Stomach (tissue), 19 donors: ENCODE measurements at places on chromosomes 2 and 18. TPM values are rescaled to one million over a fixed set of nuclear protein-coding genes. Genes with fewer than 3 reads are reported as not detected.

- H3K4me1 ChIP-seq: peaks cover 35% of the 10 kb centered on the region
- DNase-seq: peak; percentile 86
- H3K4me3 ChIP-seq: no peak overlapping the region
- no peaks in the 10 kb centered on the region for H3K36me3 ChIP-seq
- no peaks in the 10 kb centered on the region for H3K27me3 ChIP-seq
These were observed 86.8 kb downstream of the FMNL2 start for GRCh38 chr2:152421521-152422370.

Gene CPLX4
- total RNA-seq: not detected

DNA sequence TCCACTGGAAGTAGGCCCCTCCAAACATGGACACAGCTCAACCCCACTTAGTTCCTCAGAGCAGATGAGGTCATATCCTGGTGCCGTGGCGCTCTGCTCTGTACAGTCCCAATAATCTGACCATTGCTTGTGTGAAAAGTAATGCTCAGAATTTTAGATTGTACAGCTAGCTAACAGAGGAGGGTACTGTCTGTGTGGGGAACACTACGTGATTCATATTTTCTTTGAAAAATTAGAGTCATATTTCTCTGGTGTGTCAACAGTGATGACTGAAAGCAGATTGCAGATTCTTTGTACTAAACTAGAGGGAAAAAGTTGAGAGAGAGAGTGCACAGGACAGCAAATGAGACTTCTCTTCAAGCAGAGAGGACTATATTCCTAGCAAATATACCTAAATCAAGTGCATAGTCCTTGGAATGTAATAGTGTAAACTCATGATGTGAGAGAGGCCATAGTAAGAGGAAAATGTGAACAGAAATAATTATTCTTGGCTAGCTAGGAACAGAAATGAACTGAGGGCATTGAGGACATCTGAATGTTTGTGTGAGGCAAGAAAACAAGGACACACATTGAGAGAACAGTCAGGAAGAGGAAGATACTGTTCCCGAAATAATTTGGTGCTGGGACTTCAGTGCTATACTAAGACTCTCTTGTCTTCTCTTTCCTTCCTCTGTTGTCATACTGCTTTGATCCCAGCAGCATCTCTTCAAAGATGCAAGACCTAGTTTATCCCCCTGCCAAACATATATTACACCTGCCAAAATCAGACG, 157.0 kb upstream of the RND3 start:
- H3K4me3 ChIP-seq: no peak overlapping the region
- H3K36me3 ChIP-seq: no peaks in the 10 kb centered on the region
- H3K4me1 ChIP-seq: peaks cover 7% of the 10 kb centered on the region

DNA sequence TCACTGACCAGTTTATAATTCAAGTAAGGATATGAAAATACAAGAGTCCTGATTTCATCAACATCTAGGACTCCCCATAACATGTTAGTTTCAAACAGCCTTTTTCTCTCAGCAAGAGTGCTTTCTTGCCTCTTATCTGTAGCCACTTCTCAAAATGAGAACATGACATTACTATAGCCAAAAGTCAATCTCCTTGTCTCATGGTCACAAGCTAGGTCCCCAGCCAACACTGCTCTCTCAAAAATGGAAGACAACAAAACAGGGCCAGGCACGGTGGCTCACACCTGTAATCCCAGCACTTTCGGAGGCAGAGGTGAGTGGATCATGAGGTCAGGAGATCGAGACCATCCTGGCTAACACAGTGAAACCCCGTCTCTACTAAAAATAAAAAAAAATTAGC, 15.8 kb downstream of the CLASP1 start:
- H3K27me3 ChIP-seq: no peaks in the 10 kb centered on the region
- no peaks in the 10 kb centered on the region for H3K36me3 ChIP-seq
- no peak for DNase-seq
- H3K27ac ChIP-seq: no peak overlapping the region
- no peak overlapping the region for H3K4me3 ChIP-seq

Gene ERBB4
- 1.7 TPM for total RNA-seq

DNA sequence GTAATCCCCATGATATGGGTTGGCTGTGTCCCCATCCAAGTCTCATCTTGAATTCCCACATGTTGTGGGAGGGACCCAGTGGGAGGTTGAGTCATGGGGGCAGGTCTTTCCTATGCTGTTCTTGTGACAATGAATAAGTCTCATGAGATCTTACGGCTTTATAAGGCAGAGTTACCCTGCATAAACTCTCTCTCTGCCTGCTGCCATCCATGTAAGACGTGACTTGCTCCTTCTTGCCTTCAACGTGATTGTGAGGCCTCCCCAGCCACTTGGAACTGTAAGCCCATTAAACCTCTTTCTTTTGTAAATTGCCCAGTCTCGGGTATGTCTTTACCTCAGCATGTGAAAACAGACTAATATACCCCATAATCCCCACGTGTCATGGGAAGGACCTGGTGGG, 61.9 kb upstream of the LDAH start:
- H3K36me3 ChIP-seq: no peaks in the 10 kb centered on the region
- no peak overlapping the region for H3K27ac ChIP-seq
- H3K4me3 ChIP-seq: no peak overlapping the region
- no peaks in the 10 kb centered on the region for H3K4me1 ChIP-seq
- no peaks in the 10 kb centered on the region for H3K27me3 ChIP-seq

DNA sequence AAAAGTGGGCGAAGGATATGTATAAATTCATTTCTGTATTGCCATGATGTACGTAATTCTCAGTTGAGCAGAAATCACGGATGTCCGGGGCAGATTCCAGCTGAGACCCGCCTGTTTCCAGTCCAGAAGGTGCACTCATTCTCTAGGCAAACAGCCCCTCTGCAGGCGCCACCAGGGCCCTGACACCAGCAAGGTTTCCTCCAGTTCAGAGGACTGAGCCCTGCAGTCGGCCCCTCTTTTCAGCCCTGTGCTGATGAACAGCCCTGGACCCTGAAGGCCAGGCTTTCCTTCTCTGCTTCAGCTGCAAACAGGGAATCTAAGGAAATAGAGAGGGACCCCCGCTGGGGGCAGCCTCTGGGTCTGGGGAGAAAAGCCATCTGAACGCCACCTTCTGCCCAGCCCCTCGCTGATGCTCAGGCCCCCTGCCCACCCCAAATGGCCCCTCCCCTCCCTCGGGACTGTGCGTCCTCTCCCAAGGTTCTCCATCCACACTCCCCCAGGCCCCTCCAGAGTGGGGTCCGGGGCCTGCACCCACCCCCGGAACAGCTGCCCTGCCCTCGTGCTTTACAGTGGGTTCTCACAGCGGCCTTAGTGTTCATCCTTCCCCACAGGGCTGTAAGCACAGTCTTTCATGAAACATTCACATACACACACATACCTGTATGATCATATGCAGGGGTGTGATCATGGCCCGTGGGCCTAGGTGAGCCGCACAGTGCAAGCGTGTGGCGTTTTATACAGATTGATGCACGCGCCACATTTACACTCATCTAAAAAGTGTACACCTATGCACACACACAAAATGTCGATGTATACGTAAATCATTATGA, 12.1 kb downstream of the COPS9 start:
- no peaks in the 10 kb centered on the region for H3K27me3 ChIP-seq
- no peak overlapping the region for H3K27ac ChIP-seq
- peaks cover 15% of the 10 kb centered on the region for H3K36me3 ChIP-seq

Gene MERTK
- 6.1 TPM for total RNA-seq

- H3K27me3 ChIP-seq: no peaks in the 10 kb centered on the region
- no peak overlapping the region for H3K27ac ChIP-seq
- peak; percentile 17 for DNase-seq
- H3K36me3 ChIP-seq: no peaks in the 10 kb centered on the region
- no peak overlapping the region for H3K4me3 ChIP-seq
These were observed 437.8 kb downstream of the ZNF521 start for GRCh38 chr18:24914171-24914525.

GRCh38 chr2:161134547-161135518, 25.4 kb upstream of the TANK start:
- no peaks in the 10 kb centered on the region for H3K27me3 ChIP-seq
- peak overlapping the region; percentile 32 for H3K27ac ChIP-seq
- DNase-seq: peak; percentile 66
- no peak overlapping the region for H3K4me3 ChIP-seq
- H3K36me3 ChIP-seq: no peaks in the 10 kb centered on the region
- H3K4me1 ChIP-seq: peaks cover 12% of the 10 kb centered on the region

Gene EGR4
- total RNA-seq: not detected

Gene ZNF532
- total RNA-seq: 51.2 TPM

Gene GKN1
- total RNA-seq: 380 TPM
